Renal cortex interstitium (tissue), 15 donors: ENCODE measurements at places on chromosomes 1 and 21. TPM values are rescaled to one million over a fixed set of nuclear protein-coding genes. Genes with fewer than 3 reads are reported as not detected.

DNA sequence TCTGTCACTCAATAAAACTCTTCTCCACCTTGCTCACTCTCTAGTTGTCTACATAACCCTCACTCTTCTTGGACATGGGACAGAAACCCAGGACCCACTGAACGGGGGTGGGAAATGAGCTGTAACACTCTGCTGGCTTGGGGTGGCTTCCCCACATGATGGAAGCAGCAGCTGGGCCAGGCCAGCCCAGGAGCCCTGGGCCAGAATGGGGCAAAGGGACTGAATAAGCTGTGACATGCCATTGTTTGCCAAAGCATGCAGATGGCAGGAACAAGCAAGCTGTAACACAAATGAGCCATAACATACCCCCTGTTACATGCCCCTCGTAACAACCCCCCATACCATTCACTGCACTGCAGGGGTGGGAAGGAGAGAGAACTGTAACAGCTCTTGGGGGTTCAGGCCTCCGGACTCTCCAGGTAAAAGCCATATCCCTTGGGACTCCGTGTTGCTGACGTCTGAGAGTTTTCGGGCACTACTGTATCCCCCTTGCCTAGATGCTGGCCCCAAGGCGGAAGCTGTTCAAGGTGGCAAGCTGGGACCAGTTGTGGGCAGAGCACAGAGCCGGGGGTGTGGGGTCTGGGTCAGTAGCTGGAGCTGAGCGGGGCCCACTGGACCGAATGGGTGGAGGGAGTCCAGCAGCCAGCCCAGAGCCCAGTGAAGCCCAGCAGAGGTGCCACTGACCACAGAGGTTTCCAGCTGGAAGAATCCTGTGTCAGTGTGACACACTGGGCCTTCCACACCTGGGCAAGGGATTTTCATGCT, 56.1 kb upstream of the DMRTB1 start:
- DNase-seq, result no peak

GRCh38 chr1:99670583-99670982, 24.7 kb downstream of the PALMD start:
- DNase-seq, result no peak

DNA sequence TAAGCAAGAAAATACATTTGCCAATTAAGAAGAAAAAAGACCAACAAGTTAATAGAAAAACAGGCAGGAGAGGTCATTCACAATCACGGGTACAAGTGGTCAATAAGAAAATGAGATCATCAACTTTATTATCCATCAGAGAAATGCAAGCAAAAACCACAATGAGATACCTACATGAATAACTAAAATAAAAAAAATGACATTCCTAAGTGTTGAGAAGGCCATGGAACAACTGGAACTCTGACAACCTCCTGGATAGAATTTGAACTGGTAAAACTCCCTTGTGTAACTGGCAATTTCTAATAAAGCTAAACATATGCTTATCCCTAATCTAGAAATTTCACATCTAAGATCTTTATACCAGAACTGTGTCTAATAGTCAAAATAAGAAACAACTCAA, 135.4 kb upstream of the BACE2 start:
- no peak for DNase-seq

DNA sequence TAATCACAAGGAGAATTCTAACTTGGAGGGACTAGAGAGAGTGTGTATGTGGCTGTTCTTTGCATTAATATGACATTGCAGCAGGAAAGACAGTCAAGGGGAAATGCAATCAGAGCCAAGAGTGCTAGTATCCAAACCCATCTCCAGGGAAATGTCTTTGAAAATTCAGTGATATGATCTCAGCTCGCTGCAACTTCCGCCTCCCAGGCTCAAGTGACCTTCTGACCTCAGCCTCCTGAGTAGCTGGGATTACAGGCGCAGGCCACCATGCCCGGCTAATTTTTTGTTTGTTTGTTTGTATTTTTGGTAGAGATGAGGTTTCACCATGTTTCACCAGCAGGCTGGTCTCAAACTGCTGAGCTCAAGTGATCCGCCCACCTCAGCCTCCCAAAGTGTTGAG, 16.3 kb downstream of the VASH2 start:
- no peak for DNase-seq

Gene PLA2G4A
- polyA plus RNA-seq, result 7.5 TPM

Gene GBP7
- 0.13 TPM for polyA plus RNA-seq

Gene ZNF644
- polyA plus RNA-seq, result 59.4 TPM

Gene SMPDL3B
- 14.9 TPM for polyA plus RNA-seq
